Activated CD4-positive, alpha-beta T cell treated with anti-CD3 and anti-CD28 coated beads for 1 hour (primary cell): ENCODE measurements at places on chromosomes 11 and 22.

DNA sequence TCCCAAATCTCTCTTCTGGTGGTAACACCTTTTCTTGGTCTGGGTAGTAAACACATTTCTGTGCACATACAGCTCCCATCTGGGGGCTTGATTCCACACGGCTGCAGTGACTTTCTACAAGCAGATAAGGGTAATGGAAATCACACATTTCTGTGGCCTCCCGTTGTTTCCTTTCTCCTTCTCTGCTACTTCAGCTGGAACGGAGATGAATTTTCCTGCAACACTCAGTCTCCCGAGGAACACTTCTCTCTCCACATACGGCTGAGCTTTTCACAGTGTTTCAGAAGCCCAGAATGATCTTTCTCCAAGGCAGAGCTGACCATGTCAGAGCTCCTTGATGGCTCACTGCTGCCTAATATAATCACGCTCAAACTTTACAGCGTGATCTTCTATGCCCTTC is 364.3 kb upstream of the NARS2 start:
- DNase-seq, result no peak

DNA sequence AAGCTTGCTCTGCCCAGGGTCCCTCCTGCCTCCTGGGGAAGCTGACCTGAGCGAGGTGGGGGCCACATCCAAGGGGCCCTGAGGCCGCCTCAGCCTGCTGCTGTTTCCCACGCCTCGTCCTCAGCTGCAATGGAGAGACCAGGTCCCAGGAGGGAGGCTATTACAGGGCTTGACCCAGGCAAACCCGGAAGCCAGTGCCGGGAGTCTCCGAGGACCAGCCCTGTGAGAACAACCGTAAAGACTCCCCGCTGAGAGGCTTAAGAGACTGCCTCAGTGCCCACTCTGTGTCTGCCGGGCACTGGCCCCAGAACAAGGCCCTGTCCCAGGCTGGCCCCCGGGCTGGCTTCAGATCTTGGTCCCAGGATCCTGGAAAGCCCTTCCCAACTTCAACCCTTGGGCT is 124.3 kb upstream of the FGF3 start:
- no peak for DNase-seq

- DNase-seq, result no peak
Observed at GRCh38 chr22:22360014-22360413, 115.4 kb downstream of the VPREB1 start.

DNA sequence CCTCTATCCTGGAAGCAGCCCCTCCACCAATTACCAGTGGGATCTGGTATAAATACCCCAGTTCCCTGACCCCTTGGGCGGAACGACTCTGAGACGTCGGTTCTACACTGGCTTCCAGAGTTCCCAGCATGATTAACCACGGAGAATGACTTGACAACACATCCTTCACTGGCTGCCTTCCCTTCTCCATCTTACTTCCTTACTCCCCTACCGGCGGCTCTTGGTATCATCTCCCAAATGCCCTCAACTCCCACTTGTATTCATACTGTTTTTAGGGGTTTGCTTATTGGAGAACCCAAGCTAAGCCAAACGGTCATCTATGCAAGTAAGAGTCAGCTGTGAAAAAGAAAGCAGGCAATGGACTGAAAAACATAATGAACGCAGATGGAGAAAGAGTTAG is 56.1 kb downstream of the APOL3 start:
- DNase-seq, result no peak

GRCh38 chr11:114059278-114059983 is at the start of gene ZBTB16:
Gene ZBTB16 (plus strand): TSS chr11:114059711. CDS start chr11:114063301, 3,590 bp downstream.
- DNase-seq, result peak; percentile 33

DNA sequence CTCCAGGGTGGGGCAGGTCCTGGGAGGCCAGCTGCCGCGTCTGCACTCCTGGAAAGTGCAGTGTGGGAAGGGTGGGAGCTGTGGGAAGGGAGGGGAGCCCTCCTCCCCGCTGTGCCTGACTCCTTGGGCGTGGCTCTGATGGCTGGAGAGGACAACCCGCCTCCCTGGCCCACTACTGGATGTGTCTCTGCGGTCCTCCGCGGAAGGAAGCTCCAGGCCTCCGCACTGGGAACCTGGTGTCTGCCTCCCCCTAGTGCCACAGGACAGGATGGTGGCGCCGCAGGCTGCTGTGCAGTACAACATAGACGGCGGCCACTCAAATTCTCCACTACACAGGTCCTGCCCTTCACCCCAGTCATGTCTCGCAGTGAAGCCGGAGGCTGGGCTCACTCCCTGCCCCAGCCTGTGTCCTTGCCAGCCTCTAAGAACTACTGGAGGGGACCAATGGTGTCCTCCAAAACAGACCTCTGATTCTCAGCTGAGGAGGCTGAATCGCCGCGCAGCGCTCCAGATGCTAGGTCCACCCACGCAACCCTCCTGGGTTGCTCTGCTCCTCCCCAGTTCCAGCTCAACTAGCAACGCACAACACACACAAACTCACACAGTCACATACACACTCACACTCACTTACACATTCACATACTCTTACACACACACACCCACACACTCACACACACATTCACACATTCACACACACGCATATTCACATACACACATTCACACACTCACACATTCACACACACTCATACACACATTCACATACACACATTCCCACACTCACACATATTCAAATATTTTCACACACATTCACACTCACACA is 12.4 kb upstream of the DSCAML1 start:
- DNase-seq, result no peak

DNA sequence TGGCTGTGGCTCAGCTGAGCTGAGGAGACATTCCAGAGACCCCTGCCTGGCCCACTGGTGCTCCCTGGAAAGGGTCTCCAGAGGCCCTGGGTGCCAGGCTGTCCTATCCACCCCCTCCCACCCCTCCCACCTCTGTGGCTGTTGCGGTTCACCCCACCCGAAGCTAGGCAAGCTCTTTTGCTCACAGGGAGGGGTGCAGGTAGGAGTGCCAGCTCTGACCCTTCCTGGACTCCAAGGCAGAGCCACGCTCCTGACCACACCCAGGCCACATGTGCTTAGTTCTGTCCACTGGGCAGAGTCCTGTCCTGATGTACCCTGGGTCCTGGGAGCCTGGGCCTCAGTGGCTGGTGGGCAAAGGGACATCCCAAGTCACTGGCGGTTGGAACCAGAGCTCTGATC is 16.4 kb downstream of the IL17REL start:
- DNase-seq, result no peak

GRCh38 chr22:39309881-39310714 is 9.3 kb downstream of the RPL3 start:
- DNase-seq, result no peak

DNA sequence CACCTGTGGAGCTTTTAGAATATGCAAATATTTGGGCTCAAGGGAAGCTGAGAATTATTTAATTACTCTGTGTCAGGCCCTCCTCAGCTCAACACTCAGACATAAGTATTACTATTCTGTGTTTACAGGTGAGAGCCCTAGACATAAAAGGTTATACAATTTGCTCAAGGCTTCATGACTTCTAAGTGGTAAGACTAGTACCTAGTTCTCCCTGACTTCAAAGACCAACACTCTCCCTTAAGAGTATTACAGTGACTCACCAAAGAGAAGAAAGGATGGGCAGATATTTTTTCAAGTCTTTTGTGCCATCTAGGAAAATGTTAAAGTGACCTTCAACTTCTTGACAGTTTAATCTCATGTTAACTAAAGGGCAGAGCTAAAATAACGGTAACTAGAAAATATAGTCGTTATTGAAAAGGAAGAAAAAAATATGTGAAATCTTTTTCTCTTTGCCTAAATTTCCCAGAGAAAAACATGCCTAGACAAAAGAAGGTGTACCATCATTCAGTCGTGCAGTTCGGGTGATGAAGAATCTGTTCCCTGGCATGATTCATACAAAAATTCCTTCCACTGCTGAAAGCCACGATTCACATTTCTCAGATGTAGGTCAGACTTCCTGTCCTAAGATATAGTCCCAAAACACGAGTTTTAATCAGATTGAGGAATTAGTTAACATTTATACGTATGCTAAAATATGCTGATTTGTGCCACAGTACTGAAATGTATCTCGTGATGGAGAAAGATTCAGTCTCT is 849.1 kb upstream of the API5 start:
- no peak for DNase-seq

GRCh38 chr11:15783619-15784018 is 572.7 kb downstream of the SOX6 start:
- no peak for DNase-seq

DNA sequence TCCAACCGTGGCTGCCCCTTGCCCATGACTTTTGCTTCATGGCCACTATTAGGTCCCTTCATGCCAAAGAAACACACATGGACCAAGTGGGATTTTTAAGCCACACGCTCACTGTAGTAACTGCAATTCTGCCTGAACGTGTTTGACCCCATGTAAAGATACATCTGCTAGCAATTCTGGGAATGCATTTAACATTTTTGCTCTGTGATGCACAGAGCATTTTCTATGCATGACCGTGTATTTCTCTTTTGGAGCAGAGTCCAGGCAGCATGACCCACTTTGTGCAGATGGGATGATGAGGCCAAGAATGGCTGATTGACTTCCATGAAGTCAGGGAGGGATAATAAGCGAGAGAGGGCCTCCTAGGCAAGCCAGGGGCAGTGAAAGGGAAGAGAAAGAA is 108.5 kb downstream of the TP53I11 start:
- no peak for DNase-seq

GRCh38 chr22:26479792-26480610 is 3.6 kb downstream of the HPS4 start:
- no peak for DNase-seq

GRCh38 chr11:80841675-80842074 is 1400.8 kb upstream of the TENM4 start:
- no peak for DNase-seq

GRCh38 chr22:26975865-26976264 is 318.5 kb downstream of the MIAT start:
- DNase-seq, result no peak

- no peak for DNase-seq
Observed at GRCh38 chr11:45485070-45485707, 180.2 kb downstream of the CHST1 start.

DNA sequence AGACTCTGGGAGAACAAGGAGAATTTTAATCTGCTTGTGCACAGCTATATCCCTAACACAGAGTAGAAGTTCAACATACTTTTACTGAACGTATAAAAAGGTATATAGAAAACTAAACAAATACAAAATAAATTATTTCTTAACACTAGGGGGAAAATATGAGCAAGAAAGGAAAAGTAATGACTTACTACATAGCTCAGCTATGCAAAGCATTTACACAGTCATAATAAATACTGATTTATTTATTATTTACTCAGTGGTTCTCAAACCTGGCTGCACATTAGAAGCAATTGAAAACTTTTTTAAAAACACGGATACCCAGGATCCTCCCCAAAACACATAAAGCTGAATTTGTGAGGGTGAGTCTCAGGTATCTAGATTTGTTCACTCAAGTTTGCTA is 182.5 kb downstream of the TTC28 start:
- no peak for DNase-seq

DNA sequence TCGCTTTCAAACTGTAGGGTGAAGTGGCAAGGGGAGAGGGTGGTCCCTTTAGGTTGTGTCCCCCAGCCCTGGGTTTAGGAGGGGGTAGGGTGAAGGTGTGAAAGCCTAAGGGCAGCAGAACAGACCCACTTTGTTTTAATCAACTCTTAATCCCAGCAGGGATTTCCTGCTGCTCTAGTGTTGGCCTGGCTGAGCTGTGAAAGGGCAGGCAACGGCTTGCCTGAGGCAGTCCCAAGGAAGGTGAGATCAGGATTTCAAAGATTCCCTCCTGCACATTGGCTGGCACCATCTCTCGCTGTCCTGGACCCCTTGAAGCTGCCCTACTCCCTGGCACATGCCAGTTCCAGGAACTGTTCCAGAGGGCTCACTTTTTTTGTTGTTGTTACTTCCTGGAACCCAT is 221.3 kb downstream of the INSC start:
- DNase-seq, result no peak

DNA sequence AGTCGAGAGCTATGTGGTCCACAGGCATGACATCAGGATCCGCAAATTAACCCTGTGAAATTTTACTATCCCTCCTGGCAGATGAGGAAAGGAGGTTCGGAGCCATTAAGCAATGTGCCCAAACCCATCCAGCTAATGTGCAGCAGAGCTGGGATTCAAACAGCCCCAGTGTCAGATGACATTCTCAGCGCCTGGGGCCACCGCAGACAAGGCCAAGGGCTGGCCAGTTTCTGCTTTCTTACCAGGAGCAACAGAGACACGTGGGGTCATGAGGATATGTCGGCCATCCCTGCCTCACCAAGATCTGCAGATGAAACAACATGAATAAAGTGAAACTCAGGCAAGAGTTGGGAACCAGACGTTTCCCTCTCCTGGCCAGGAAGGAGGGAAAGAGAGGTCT is 110.2 kb downstream of the TENM4 start:
- DNase-seq, result no peak

DNA sequence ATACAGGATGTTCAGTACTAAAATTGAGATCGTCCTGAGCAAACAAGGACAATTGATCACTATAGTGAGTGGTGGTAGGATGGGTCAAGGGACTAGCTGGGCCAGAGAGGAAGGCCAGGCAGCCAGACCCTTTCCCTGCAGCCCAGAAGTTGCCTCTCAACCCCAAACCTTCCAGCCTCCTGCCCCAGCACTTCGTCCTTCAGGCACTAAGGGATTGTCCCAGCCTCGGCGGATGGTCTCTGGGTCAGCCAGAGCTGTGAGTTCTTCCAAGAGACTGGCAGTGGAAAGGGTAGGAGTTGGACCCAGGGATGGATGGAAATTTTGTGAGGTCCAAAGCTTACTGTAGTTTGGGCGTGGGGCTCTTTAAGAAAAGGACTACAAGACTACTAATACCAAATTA is 3.6 kb upstream of the LMO1 start:
- no peak for DNase-seq

- no peak for DNase-seq
Observed at GRCh38 chr11:100777736-100778135, 90.6 kb downstream of the ARHGAP42 start.

DNA sequence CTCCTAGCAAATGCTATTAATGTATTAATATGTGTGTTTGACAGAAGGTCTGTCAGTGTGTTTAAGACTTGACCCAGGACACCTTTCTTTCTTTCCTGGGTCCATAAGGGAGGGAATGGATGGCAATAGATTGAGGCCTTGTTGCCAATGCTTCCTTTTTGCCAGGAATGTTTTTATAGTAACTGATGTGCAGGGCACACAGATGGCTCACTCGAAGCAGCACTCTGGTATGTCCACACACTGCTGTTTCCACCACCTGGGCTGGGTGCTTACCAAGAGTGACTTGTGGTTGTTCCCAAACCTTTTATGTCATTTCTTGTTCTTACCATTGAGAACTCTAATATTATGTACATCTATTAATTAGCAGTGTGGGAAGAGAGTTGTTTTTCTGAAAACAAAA is 396.9 kb upstream of the SYN3 start:
- DNase-seq, result no peak

GRCh38 chr11:73622926-73623593 is 23.3 kb upstream of the PLEKHB1 start:
- DNase-seq, result no peak

- DNase-seq, result no peak
Observed at GRCh38 chr11:17001806-17002205, 12.4 kb downstream of the PLEKHA7 start.

DNA sequence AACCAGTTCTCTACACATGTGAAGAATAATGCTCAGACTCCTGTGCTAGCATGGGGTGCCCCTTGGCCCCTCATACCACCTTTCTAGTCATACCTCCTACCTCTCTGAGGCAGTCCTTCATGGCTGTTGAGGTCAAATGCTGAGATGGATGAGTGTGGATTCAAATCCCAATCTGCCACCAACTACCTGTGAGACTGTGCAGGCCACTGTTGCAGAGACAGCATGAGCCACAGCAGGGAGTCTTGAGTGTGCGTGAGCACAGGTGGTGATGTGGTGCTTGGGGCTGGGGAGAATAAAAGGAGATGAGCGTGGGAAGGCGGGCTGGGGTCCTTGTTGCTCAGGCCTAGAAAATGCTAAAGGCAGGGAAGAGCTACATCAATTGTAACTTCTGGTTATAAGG is 218.0 kb upstream of the E2F8 start:
- DNase-seq, result no peak
